Left kidney (tissue), 8 donors: ENCODE measurements at places on chromosomes 2 and 18. TPM values are rescaled to one million over a fixed set of nuclear protein-coding genes. Genes with fewer than 3 reads are reported as not detected.
A peak's percentile ranks its signal among the peaks of the same experiment; 100 is the strongest.

- no peak for DNase-seq
Observed at GRCh38 chr2:19109518-19109917, 248.9 kb downstream of the OSR1 start.

DNA sequence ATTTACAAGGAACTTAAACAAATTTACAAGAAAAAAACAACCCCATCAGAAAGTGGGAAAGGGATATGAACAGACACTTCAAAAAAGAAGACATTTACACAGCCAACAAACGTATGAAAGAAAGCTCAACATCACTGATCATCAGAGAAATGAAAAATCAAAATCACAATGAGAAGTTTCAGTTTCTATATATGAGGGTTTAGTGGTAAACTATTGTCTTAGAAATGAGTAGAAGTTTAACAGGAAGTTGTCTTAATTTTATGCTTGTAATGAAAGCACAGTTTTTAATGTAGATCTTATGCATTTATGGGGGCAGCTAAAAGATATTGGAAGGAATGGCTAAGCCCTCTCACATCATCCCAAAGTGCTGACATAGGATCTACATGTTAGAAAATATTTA lies 325.4 kb downstream of the ERBB4 start:
- no peak for DNase-seq

GRCh38 chr2:200350850-200351285 lies 44.4 kb downstream of the SPATS2L start:
- DNase-seq = no peak

PPM1B gene
- 91.1 TPM for polyA plus RNA-seq

DNA sequence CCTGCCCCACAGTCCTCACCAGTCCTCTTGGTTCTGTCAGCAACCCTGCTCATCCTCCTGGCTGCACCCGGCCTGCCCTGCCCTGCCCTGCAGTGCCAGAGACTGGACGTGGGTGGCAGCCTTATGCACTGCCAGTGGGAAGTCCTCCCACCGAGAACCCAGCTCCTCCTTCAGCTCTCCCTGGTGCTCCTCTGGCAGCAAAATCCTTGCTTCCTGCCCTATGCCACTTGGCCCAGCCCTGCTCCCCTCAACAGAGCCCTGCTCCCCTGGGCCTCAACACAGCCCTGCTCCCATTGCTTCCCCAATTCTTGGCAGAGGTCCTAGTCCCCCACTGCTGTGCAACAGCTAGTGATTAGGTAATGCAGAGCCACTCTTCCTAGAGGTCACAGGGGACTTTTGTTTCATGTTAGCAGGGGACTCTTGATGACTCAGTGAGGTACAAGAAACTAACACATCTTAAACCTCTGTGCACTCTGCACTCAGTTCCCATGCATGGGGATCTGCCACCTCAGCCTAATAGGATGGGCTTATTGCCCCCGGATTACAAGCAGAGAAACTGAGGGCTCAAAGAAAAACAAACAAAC lies 58.0 kb upstream of the EDAR start:
- DNase-seq = no peak

DSC3 gene
- 2.5 TPM for polyA plus RNA-seq

CCDC68 gene
- polyA plus RNA-seq = 11.9 TPM

CRYGC gene
- not detected for polyA plus RNA-seq

- DNase-seq = no peak
Observed at GRCh38 chr2:168064011-168064998, 183.1 kb downstream of the STK39 start.

MOGAT1 gene
- polyA plus RNA-seq = 0.27 TPM

GRCh38 chr2:190953257-190953656 lies 60.7 kb downstream of the STAT1 start:
- no peak for DNase-seq

DNA sequence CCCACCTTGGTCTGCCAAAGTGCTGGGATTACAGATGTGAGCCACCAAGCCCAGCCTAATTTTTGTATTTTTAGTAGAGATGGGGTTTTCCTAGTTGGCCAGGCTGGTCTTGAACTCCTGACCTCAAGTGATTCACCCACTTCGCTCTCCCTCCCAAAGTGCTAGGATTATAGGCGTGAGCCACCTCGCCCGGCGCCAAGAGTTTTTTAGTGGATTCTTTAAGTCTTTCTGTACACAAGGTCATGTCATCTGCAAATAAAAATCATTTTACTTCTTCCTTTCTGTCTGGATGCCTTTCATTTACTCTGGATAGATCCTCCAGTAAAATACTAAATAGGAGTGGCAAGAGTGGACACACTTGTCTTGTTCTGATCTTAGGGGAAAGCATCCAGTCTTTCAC lies 61.7 kb downstream of the KCMF1 start:
- no peak for DNase-seq

FABP1 gene
- polyA plus RNA-seq = 21.2 TPM

GRCh38 chr2:25954199-25954752 lies 28.0 kb downstream of the KIF3C start:
- no peak for DNase-seq

DNA sequence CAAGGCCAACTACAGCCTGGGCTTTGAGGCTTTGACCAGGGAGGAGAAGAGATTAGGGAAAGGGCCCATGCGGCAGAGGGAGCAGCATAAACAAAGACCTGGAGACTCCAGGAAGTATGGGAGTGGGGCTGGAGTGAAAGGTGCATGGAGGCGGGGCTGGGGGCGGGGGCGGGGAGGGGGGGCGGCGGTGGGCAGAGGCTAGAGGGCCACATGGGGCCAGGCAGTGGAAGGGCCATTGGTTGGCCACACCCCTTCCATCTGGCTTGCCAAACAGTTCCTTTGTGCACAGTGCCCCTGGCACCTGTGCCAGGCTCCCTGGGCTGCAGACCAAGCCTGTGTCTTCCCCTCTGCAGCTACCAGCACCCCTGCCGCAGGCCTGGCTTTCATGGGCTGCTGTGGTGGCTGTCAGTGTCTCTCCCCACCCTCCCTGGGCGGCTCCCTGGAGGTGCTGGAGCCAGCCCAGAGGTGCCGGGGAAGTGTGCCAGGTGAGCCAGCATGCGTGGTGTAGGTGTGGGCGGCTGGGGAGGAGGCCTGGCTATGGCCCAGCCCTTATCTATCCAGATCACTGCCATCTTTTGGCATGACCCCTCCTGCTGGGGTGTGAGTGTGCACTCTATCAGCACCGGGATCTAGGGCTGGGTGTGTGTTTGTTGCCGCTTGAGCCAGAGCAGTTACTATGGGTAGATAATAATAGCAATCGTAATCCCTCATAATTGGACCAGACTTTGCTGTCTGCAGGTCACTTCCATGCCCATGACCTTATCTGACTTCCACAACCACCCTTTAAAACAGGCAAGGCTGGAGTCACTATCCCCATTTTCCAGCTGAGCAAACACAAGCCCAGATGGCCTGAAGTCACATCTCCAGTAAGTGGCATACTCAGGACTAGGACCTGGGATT lies 30.5 kb downstream of the DNMT3A start:
- no peak for DNase-seq

DNA sequence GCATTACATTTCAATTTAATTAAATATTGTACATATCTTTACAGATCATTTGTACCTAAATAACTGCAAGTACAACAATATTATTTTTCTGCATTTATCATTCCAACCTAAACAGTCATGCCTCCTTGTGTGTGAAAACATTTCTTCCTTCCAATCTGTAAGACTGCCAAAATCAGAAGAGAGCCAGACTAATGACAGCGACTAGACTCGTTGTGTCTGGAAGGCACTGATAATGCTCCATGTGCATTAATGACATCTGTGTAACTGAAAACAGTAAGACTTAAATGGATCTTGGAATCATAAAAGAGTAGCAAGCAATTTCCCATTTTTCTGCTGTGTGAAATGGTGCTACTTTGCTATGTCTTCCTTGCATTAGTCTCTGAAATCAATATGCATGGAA lies 278.0 kb upstream of the DSEL start:
- DNase-seq = no peak

DNA sequence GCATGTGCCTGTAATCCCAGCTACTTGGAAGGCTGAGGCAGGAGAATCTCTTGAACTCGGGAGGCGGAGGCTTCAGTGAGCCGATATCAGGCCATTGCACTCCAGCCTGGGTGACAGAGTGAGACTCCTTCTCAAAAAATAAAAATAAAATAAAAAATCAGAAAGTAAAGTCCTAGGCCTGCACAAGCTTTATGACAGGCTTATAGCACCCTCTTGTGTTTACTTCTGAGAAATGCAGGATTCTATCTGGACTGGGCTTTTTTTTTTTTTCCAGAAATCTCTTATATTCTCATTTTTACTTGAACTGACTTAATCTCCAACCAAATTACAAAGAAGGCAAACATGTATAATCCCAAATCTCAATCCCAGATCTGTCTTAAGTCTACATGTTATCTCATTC lies 26.1 kb upstream of the REG3G start:
- DNase-seq = peak; percentile 25

DNA sequence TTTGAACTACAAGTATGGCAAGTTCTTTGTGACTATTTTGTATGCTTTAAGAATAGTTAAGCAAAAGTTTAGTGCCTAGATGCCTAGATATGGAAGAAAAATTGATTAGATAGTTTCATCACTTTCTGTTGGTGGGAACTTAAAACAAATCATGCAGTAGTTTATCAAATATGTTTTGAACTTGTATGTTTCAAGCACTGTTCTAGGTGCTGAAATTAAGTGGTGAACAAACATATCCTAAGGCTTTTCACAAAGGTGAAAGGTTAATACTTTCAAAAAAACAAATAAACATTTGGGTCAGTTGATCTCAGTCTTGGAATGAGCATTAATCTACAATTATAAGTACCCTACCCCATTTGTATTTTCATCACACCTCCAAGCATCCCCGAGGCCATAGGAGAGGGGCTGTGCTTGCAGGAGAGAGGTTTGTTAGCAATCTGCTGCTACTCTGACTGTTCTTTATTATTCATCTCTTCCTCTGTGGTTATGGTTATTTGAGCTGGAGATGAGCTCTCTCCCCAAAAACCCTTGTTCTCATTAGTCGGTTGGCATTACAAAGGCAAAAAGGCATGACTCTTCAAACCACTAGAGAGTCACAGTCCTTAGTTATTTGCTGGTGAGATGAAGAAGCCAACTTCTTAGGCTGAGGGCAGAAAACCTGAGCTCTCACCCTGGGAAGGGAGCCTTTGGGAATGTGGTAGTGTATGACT lies 103.9 kb upstream of the FHL2 start:
- no peak for DNase-seq

GRCh38 chr2:164903204-164903603 lies 52.1 kb downstream of the SLC38A11 start:
- no peak for DNase-seq

MYO3B gene
- polyA plus RNA-seq = 7.8 TPM

DNA sequence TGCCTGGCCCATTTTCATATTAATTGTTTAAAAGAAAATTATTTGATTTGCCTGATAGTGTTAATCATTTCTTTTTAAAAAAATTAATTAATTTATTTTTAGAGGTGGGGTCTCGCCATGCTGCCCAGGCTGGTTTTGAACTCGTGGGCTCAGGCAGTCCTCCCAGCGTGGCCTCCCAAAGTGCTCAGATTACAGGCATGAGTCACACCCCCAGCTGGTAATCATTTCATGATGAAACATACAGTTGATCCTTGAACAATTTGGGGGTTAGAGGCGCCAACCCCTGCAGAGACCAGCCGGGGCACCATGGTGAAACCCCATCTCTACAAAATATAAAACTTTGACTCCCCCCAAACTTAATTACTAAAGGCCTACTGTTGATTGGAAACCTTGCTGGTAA lies 7.9 kb downstream of the GPN1 start:
- DNase-seq = no peak

GRCh38 chr2:231172025-231172424 lies 26.4 kb upstream of the ARMC9 start:
- DNase-seq = no peak

TRAK2 gene
- 48.8 TPM for polyA plus RNA-seq

- DNase-seq = no peak
Observed at GRCh38 chr2:6590442-6590841, 275.3 kb downstream of the CMPK2 start.

TTC31 gene
- 31.5 TPM for polyA plus RNA-seq
